ENCODE measurements at places on chromosomes 7 and 10.

DNA sequence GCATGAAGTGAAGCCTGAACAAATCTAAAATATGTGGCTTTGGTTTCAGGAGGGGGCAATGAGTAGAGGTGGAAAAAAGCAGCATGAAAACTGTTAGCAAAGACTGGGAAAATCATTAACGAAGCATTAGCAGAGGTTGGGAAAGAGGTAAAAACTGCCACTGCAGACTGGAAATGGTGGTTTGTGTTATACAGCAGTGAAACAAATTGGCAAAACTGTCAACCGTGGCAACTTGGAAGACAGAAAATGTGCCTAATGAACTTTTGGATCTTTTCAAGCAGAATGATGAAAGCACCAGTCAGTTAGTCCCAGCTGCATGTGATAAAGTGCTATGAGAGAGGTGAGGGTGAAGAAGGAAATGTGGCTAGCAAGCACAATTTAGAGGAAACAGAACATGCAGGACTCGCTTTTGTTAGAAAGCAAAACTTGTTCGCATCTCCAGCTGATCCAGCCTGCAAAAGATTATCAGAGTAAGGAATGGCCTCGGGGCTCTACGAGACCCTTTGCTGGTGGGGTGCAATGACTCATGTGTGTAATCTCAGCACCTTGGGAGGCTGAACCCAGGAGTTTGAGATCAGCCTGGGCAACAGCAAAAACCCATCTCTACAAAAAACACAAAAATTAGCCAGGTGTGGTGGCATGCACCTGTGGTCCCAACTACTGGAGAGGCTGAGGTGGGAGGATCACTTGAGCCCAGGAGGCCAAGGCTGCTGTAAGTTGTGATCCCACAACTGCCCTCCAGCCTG, 45.7 kb downstream of the SKIDA1 start:
- no peak for DNase-seq

- DNase-seq = no peak
Measured at GRCh38 chr7:129006636-129007414, 48.1 kb downstream of the TNPO3 start.

GRCh38 chr7:16719699-16720098, 33.9 kb upstream of the TSPAN13 start:
- DNase-seq = no peak

- DNase-seq = no peak
Measured at GRCh38 chr7:139771001-139771956, 6.5 kb downstream of the HIPK2 start.

- no peak for DNase-seq
Measured at GRCh38 chr7:102111061-102112041, 175.3 kb upstream of the SH2B2 start.

DNA sequence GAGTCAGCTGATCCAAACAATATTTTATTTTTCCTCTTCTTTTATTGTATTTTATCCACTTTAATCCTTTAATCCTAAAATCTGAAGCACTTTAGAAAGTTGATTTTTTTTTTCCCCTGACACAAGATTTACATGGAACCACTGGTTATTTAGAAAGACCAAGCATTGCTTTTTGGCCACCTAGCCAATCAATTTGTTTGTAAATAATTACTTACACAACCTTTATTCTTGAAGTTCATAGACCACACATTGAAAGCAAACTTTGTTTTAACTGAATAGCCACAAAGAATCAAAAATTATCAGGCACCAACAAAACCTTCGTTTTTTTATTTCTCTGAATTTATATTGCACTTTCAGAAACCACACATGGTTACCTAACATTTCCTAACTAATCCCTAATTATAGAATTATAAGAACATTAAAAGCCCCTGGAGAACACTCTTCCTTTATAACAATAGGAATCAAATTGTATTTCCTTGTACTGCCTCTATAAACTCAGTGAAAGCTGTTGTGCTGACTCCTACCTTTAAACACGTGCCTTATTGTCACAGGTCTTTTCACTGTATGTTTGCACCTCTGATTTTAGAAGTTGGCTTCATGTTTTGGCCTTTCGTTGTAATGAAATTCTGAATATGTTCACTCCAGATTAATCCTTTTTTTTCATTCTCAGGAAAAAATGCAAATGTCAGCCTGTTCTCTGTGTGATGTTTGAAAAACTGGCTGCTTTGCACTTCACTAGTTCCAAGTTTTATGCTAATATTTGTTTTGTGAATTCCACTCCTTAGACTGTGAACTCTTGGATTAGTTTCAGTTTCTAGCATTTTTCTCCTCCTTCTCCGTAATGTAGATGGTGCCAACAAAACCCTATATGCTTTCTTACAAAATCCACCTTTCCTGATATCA, 1511.9 kb downstream of the REEP3 start:
- no peak for DNase-seq

DNA sequence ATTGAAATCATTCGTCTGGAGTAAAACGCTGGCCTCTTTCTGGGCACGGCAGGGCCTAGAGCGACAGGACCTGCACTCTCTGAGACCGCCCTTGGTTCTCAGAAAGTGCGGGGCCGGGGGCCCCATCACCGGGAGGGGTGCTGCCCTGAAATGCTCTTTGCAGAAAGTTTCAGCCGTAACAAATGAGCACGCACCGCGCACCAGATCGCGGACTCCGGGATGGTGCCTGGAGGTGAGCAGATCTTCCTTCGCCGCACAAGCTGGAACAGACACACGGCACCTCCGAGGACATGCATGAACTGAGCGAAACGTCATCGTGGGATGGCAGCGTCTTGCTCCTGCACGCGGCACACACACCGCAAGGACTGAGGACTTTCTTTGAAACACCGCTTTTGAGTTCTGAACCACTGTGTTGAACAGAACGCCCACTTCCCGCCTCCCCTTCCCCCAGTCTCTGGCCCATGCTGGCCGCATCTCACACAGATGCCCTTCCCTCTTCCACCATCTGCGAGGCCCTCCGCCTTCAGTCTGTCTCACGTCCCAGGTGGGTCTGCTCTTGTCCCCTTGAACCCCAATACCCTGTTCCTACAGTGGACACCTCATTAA, 538.7 kb upstream of the MGMT start:
- DNase-seq = no peak

GRCh38 chr10:71255808-71256660, 43.7 kb downstream of the UNC5B start:
- peak; percentile 48 for DNase-seq

- no peak for DNase-seq
Measured at GRCh38 chr10:128776673-128777252, 650.5 kb upstream of the MKI67 start.

- DNase-seq = no peak
Measured at GRCh38 chr7:100189061-100189460, 11.3 kb downstream of the STAG3 start.

- DNase-seq = no peak
Measured at GRCh38 chr10:5970066-5970465, 7.3 kb downstream of the IL15RA start.

- DNase-seq = no peak
Measured at GRCh38 chr7:17965603-17966002, 25.3 kb upstream of the SNX13 start.

- DNase-seq = no peak
Measured at GRCh38 chr10:35379226-35380137, 43.2 kb downstream of the CCNY start.

DNA sequence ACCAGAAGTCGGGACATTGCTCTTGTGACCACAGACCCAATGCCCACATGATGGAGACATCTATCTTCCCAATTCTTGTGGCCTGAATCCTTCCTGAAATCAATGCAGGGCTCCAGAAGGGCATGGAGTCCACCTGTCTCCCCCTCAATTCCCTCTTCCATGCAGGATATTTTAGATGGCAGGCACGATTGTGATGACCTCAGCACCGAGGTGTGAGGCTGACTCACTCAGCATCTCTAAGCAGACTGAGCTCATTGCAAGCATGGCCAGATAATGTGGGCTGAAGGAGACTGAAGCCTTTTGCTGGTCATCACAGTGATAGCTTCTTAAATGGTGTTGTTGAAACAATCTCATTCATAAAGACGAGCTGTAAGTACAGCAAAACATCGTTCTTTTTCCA, 374.9 kb upstream of the PODXL start:
- no peak for DNase-seq

- no peak for DNase-seq
Measured at GRCh38 chr10:52232561-52233350, 81.3 kb upstream of the DKK1 start.

DNA sequence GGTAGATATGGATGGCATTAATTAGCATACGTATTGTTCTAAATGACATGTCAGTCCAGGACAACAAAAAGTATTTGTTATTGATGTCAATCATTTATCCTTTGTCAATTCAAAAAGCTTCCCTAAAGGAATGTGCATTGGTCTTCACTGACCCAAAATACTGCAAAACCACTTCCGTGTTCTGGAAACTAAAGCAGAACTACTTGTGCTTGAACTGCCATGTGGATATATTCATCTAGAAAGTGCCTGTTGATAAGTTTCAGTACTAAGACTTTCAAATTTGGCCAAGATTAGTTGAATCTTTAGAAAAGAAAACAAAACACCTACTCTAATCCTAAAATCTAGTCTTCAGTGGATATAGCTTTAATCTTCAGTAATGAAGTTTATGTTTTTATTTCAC, 242.1 kb upstream of the PPP1R3A start:
- DNase-seq = no peak

GRCh38 chr7:44674381-44674780, 68.0 kb downstream of the OGDH start:
- no peak for DNase-seq

- no peak for DNase-seq
Measured at GRCh38 chr7:28682801-28683200, 270.5 kb downstream of the CREB5 start.

DNA sequence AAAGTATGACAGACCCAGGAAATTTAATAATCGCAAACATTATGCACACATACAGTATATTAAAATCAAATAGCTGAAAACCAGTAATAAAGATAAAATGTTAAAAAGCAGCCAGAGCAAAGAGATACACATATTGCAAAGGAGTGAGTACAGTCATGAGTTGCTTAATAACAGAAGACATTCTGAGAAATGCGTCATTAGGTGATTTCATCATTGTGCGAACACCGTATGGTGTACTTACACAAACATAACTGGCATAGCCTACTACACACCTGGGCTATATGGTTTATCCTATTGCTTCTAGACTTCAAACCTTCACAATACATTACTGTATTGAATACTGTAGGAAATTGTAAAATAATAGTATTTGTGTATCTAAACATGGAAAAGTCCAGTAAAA, 367.6 kb downstream of the NXPH1 start:
- DNase-seq = no peak

DNA sequence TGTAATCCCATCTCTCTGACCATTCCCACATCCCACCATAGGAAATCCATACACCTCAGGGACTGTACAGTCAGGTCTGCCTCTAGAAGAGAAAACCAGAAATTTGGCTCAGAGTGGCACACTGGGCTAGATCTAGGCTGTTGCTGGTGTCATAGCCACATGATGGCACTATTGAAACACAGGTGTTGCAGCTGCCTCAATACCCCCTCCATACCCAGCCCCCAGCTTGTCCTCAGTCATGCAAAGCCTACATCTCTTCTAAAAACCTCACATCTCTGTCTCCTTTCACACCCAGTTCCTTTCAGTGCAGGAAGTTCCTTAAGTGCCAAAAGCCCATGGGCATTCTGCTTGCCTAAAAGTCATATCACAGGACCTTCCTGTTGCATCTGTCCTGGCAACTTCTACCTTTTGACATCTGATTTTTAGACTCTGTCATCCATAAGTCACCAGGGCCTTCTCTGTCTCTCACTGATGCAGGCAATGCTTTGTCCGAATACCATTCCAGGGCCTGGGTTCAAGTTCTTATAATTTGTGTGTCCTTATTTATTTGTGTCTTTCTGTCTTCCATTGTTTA, 27.0 kb upstream of the HIBADH start:
- no peak for DNase-seq

DNA sequence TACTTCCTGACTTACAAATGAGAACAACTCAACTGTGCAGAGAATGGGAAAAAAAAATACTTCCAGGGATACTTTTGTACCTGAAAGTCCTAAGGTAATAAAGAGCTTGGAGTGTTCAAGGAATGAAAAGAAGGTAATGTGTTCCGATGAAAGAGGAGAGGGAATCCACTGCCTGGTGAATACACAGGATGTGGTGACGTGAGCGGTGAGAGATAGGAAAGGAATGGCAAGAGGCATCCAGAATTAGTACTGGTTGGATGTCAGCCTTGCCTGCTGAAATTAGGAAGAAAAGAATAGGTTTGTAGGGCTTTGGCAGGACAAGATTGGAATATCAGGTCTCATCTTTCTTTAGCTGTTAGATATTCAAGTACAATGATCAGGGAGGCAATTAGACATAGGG, 347.7 kb downstream of the POM121L12 start:
- DNase-seq = no peak

GRCh38 chr7:22726907-22727713, at the start of gene IL6:
IL6 (plus strand) TSS chr7:22727200; CDS start chr7:22727263, 63 bp downstream.
- peak; percentile 14 for DNase-seq

- no peak for DNase-seq
Measured at GRCh38 chr10:128908099-128908498, 558.9 kb upstream of the MGMT start.

DNA sequence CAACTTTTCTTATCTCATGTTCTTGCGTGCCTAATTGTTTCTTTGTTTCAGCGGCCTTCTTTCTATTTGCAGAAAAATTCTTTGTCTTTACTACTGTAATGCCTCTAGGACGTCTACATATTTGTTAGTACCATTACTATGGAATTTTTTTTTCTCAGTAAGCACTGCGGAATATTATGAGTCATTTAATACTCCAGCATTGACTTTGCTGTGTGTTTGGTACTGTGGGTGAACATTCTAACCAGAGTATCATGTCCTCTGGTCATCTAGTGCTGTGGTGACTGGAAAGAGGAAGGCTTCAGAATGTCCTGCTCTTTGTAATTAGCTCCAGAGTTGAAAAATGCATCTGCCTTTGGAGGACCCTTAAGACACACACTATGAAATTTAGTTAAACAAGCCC, 58.5 kb upstream of the FERD3L start:
- no peak for DNase-seq

GRCh38 chr7:47454069-47454973, 127.6 kb downstream of the TNS3 start:
- no peak for DNase-seq

- DNase-seq = no peak
Measured at GRCh38 chr10:76950354-76950753, 687.3 kb downstream of the KCNMA1 start.

GRCh38 chr10:111990734-111991133, 192.8 kb downstream of the GPAM start:
- DNase-seq = no peak

- no peak for DNase-seq
Measured at GRCh38 chr7:28840592-28840995, 117.5 kb downstream of the TRIL start.

GRCh38 chr7:70193514-70193913, 595.2 kb downstream of the AUTS2 start:
- no peak for DNase-seq

Measured in nephron progenitor cell (in vitro differentiated cells).